ENCODE measurements at places on chromosomes 16 and 17.

DNA sequence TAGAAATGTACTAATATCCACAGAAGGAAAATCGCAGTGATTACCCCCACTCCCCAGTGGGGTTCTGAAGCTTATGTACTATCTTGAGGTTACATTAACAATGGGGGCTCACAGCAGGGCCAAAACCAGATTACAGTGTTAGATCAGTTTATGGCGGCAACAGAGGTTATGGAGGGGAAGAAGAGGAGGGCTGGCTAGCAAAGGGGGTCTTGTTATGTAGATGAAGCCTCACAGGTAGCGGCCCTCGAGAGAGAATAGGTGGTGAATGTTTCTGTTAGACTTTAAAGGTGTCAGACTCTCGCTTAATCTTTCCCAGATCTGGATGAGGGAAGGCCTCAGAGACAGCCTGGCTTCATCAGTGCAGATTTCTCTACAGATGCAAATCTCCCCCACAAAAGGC, 22.2 kb downstream of the RNF112 start:
- no peak for DNase-seq

DNA sequence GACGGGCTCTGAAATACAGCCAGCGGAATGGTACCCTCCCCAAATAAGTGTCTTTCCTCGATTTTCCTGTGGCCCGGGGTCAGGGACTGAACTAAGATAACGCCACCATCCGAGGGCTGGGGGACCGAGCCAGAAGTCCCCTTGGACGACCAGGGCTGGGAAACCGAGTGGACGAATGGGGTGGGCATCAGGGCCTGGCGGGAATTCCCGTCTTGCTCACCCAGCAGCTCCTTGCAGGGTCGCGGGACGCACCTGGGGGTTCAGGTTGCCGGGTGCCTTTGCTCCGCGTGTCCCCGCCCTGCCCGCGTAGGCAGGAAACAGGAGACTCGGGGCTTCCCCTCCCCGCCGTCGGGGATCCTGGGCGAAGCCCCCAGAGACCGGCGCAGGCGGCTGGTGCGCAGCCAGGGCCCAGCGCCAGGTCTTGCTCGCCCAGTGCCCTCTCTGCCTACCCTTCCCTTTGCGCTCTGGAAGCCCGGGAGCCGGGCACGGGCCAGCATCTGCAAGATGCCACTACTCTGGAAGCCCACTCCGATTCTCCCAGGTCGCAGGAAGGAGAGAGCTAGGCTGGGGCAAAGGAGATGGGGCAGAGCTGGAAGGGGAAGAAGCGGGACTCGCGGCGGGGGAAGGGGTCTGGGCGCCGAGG, 665 bp upstream of the GRIN2C start:
- DNase-seq = peak; percentile 45

DNA sequence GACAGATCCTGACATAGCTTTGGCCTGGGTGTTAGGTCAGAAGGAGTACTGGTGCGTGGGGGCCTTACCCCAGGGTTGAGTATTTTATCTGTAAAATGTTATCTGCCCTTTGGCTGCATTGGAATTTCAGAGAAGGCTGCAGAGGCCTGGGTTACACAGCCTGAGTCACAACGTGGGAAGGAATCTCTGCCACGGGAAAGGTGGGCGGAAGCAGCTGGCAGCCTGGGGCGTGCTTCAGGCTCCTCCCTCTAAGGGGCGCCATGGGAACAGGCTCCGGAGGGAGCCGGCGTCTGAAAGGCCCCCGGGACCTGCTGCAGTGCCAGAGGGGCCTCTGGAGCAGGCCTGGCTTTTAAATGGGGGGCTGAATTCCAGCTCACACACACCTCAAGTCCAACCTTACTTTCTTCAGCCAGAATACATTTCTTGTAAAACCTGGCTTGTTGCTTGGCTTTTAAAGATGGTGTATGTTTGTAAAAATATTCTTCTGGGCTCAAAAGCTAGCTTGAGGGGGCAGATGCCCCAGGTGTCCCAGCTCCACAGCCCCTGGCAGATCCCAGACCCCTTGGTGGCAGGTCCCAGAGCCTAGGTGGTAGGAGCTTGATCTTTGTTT, 142.2 kb downstream of the RAB11FIP4 start:
- DNase-seq = peak; percentile 41

- DNase-seq = no peak
Observed at GRCh38 chr17:71234349-71234748, 886.5 kb upstream of the SOX9 start.

DNA sequence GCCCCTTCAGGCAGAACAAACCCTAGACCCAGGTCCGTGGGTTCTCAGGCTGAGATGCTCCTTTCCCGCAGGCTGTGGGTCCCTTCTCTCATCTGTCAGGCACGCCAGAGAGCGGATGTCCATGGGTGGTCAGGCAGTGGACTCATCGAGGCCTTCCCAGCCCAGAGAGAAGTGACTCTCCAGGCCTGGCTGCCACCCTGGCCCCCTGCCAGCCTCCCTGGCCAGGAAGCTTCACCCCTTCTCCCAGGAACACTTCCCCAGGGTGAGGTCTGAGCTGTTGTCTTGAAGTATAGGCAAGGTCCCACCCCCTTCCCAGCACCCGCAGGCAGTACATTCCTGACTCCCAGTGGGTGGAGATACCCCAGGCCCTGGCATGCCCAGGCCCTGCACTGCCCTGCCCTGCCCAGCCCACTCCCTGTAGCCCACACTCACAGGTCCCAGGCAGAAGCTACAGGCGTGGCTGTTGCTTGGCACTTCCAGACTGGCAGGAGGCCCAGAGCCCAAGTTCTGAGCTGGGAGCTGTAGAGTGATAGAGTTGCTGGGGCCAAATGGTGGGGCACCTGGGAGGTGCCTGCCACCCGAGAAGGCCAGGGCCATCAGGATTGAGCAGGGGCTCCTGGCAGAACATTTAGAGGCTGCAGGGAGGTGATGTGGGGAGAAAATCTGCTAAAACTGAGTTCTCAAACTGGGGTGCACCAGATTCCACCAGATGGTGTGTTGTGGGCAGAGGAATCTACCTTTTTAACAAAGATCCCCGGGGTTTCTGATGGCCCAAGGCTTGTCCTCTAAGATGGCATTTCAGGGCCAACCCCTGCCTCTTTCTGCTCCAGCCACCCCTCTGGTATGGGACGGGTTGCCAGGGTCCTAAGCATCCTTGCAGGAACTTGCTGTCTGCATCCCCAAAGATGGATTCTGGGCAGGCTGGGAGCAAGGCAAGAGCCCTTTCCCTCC, 6.7 kb downstream of the ITGA3 start:
- no peak for DNase-seq

Measured in activated T-cell treated with anti-CD3 and anti-CD28 coated beads, Interleukin-2, amount 50 U/mL, for 48 hours (primary cell).